ENCODE measurements at places on chromosomes 5 and 9. TPM values are rescaled to one million over a fixed set of nuclear protein-coding genes. Genes with fewer than 3 reads are reported as not detected.

- no peak for DNase-seq
Measured at GRCh38 chr5:95081500-95081960, 203.4 kb downstream of the MCTP1 start.

DNA sequence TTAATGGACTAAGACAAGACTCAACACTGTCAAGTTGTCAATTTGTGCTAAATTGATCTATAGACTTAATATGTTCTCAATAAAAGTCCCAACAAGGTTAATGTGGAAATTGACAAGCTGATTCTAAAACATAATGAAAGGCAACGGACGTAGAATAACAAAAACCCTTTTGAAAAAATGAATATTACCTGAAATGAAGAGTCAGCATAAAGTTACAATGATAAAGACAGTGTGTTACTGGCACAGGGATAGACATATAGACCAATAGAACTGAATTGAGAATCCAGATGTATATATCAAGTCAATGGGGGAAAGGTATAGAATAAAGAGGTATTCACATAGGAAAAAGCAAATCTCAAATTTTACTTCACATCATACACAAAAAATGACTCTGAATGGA is 37.7 kb upstream of the BARX1 start:
- no peak for DNase-seq

DNA sequence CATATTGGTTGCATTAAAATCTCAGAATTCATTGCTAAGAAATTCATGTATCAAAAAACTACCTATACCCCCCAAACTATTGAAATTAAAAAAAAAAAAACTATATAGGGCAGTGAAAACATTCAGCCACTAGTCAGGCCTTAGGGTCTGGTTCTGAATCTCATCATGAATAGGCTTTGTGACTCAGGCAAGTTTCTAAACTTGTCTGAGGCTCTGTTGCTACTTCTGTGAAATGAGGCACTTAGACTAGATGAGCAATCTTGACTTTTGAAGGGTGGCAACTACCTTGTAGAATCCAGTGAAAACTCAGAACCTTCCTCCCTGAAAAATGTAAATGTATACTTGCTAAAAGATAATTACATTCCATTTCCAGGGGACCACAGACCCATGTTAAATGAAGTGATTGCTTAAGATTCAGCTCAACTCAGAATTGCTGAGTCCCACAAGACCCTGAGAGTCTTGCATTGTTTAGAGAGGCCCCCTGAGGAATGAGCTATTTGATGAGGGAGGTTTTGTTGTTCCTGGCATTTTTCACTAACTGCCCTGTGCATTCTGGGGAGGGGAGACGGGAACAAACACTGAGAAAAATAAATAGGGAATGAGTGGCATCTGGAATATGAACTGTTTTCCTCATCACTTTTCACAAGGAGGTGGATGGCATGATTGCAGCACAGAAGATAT is 29.5 kb downstream of the RAI14 start:
- DNase-seq, result no peak

- DNase-seq, result no peak
Measured at GRCh38 chr9:110217656-110218099, 9.7 kb upstream of the C9orf152 start.

DNA sequence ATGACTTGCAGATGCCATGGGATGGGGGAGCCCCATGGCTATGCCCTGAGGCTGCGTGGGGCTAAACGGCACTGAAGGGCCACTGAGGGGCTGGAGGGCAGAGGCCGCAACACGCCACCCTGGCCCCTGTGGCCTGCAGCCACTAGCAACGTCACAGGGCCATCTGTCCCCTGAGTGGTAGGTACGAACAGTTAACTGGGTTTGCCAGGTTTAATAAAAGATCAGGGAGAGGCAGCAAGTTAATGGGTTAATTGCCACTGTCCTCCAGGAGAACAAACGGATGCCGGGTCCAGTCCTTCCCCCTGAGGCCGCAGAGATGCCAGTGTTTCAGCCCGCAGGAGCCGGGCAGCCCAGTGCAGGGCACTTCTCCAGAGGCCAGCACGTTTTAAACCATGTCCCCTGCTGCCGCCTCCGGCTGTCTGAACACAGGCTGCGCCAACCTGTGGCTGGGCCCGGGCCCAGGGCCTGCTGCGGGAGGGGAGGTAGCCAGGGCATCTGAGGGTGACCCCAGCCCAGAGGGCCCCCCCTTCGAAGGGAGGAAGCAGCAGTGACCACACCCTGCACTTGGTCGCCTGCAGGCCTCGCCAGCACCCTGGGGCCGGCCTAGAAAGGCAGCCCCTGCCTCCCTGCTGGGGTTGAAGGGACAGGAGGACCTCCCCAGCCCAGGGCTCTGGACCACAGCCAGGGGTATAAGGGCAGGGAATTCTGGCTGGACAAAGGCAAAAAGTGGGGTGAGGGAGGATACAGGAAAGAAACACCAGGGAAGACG is 227.3 kb downstream of the FANCC start:
- DNase-seq, result no peak

DNA sequence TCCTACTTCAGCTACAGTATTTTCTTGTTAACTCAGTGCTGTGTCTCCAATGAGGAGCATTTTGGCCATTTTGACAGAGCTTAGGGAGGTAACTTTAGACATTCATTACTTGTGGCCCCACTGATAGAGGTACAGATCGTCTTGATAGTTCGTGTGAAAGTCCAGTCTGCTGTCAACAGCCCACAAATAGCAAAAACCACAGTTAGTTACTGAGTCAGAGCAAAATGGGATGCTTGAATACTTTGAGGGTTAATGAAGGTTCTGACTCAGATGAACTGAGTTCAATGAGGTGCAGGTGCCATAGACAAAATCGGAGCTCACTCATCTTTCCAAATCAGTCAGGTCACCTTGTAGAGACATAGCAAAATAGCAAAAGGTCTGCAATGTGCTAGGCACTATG is 163.1 kb upstream of the TLE4 start:
- no peak for DNase-seq

DNA sequence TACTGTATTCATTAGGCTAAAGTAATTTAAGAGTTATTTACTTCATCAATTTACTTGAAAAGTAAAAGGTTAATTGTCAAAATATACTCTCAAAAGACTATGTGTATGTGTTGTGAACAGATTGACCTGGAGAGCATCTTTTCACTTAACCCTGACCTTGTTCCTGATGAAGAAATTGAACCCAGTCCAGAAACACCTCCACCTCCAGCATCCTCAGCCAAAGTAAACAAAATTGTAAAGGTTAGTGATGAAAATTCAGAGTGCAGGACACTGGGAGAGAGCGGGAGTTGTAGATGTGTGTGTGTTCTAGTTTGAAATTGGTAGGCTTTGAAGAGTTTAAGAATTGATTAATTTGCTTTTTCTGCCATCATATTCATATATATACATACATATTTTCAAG is 41.9 kb downstream of the KIF2A start:
- DNase-seq, result no peak

DNA sequence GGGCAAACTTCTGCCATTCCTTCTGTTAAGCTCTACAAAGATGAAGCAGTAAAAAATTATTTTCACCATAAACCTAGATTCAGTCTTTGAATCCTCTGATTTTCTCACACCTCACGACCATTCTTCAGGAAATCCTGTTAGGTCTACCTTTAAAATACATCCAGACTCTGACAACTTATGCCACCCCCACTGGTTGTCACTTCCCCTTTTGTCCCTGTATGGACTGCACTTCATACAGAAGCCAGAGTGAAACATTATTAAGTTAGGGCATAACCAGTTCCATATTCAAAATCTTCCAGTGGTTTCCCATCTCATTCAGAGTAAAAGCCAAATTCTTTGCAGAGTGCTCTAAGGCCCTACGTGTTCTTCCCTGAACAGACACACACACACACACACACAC is 499.8 kb downstream of the RASEF start:
- no peak for DNase-seq

GRCh38 chr9:32010322-32010721 is 374.1 kb upstream of the ACO1 start:
- DNase-seq, result no peak

GRCh38 chr5:77095189-77095588 is 8.1 kb upstream of the ZBED3 start:
- DNase-seq, result no peak

Gene PRDM9
- total RNA-seq, result not detected

Gene TAF11L10
- total RNA-seq, result not detected

Gene TLX3
- total RNA-seq, result not detected

Gene SGTB
- total RNA-seq, result 18.8 TPM

Gene ADAMTS16
- not detected for total RNA-seq

Gene TPPP
- total RNA-seq, result 0.13 TPM

Gene TAF11L5
- total RNA-seq, result not detected
